Hepatocyte (in vitro differentiated cells): ENCODE measurements at places on chromosomes 13 and 19. TPM values are rescaled to one million over a fixed set of nuclear protein-coding genes. Genes with fewer than 3 reads are reported as not detected.
A peak's percentile ranks its signal among the peaks of the same experiment; 100 is the strongest.

- H3K36me3 ChIP-seq = no peaks in the 10 kb centered on the region
- no peaks in the 10 kb centered on the region for H3K4me1 ChIP-seq
- no peak overlapping the region for H3K4me3 ChIP-seq
- H3K27me3 ChIP-seq = no peaks in the 10 kb centered on the region
Measured at GRCh38 chr13:107466326-107467099, 748.8 kb downstream of the LIG4 start.

- no peaks in the 10 kb centered on the region for H3K36me3 ChIP-seq
- DNase-seq = no peak
- no peak overlapping the region for H3K27ac ChIP-seq
- H3K4me1 ChIP-seq = peaks cover 26% of the 10 kb centered on the region
- H3K27me3 ChIP-seq = peaks cover 6% of the 10 kb centered on the region
Measured at GRCh38 chr13:27038323-27038722, 133.3 kb downstream of the USP12 start.

Gene CLEC4G
- not detected in 2 replicates for polyA plus RNA-seq

Gene DKKL1
- polyA plus RNA-seq = 4.0 and 6.0 TPM in 2 replicates

DNA sequence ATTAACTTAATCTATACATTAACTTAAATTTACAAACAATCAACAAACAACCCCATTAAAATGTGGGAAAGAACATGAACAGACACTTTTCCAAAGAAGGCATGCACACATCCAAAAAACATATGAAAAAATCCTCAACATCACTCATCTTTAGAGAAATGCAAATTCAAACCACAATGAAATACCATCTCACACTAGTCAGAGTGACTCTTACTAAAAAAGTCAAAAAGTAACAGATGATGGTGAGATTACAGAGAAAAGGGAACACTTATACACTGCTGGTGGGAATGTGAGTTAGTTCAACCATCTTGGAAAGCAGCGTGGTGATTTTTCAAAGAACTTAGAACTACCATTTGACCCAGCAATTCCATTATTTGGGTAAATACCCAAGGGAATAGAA is 759.2 kb upstream of the SLITRK1 start:
- no peak overlapping the region for H3K27ac ChIP-seq
- DNase-seq = no peak
- H3K27me3 ChIP-seq = no peaks in the 10 kb centered on the region
- no peak overlapping the region for H3K4me3 ChIP-seq
- no peaks in the 10 kb centered on the region for H3K4me1 ChIP-seq

Gene GPR12
- polyA plus RNA-seq = not detected in 2 replicates

Gene ZNF66
- polyA plus RNA-seq = 4.6 and 5.5 TPM in 2 replicates

GRCh38 chr19:28840891-28841290 is 372.1 kb downstream of the UQCRFS1 start:
- no peak overlapping the region for H3K4me3 ChIP-seq
- no peaks in the 10 kb centered on the region for H3K4me1 ChIP-seq
- DNase-seq = no peak
- no peak overlapping the region for H3K27ac ChIP-seq
- no peaks in the 10 kb centered on the region for H3K27me3 ChIP-seq

- peak overlapping the region; percentile 30 for H3K27ac ChIP-seq
- no peak overlapping the region for H3K4me3 ChIP-seq
- H3K4me1 ChIP-seq = peaks cover 3% of the 10 kb centered on the region
- DNase-seq = no peak
- H3K36me3 ChIP-seq = no peaks in the 10 kb centered on the region
- H3K27me3 ChIP-seq = no peaks in the 10 kb centered on the region
Measured at GRCh38 chr19:8373867-8374813, 10.2 kb downstream of the ANGPTL4 start.

DNA sequence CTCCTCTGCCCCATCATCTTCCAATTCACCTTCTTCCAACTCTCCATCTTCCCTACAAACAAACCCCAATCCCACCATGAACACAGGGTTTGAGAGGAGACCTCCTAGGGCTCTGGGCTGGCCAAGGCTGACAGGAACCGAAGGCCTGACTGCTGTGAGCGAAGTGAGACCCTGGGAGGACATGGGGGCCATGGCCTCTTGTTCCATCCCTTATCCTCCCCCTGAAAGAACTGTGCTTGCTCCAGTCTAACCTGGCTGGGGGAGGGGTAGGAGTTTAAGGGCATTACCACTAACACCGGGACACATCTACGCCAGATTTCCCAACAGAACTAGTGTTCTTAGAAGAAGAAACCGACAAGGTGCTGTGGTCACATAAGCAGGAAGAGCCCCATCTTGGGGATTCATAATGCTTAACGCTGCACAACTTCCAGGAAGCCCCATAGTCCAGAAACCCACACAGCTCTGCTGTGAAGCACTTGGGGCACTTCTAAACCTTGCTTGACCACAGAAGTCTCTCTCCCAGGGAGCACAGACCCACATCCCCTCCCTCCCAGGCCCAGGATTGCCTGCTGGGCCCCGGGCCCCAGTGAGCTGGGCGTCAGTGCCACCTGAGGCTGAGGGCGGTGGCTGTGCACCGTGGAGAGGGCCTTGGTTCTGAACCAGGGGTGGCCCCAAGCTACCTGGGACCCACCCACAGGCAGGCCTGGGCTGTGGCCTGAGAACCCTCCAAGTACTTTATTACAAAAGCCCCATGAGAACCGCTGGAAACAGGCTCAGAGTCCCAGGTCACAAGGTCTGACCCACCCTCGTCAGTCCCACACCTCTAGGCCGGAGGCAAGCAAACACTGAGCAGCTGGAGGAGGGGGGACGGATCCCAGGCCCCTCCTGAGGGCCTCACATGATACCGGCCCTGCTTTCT is 18.8 kb downstream of the ZC3H4 start:
- H3K36me3 ChIP-seq = peaks cover 2% of the 10 kb centered on the region
- peaks cover 61% of the 10 kb centered on the region for H3K4me1 ChIP-seq
- peak overlapping the region; percentile 100 for H3K27ac ChIP-seq
- no peaks in the 10 kb centered on the region for H3K27me3 ChIP-seq

Gene DCLK1
- polyA plus RNA-seq = 0.16 and 0.72 TPM in 2 replicates

DNA sequence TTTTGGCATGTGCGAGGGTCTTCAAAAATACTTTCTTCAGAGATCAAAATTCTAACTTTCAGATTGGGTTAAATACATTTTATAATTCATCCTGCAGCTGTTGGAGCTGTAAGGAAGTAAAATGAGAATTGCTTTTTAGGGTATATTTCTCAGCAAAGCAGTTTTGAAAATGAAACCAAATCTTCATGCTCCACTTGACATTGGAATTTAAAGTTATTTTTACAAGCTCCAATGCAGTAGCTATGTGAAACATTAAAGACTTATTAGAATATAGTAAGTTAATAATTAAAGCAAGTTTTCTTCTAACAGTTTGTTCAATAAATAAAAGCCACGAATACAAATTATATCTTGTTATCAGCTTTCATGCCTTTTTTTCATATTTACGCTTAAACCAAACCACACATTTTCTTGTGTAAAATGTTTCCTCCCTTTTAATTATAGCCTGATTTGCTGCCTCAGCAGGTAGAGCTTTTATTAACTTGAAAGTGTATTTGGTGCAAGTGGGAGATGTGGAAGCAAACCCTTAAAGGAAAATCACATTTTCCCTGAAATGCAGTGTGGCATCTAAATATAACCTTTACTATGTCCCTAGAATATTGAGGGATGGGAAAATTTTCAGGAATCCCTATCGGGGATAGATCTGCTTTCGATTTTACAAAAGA is 12.4 kb upstream of the MICU2 start:
- peaks cover 16% of the 10 kb centered on the region for H3K4me1 ChIP-seq
- no peak for DNase-seq
- H3K4me3 ChIP-seq = no peak overlapping the region
- H3K36me3 ChIP-seq = no peaks in the 10 kb centered on the region
- no peaks in the 10 kb centered on the region for H3K27me3 ChIP-seq

Gene ZNF729
- not detected in 2 replicates for polyA plus RNA-seq

Gene FKRP
- polyA plus RNA-seq = 21.2 and 23.6 TPM in 2 replicates

DNA sequence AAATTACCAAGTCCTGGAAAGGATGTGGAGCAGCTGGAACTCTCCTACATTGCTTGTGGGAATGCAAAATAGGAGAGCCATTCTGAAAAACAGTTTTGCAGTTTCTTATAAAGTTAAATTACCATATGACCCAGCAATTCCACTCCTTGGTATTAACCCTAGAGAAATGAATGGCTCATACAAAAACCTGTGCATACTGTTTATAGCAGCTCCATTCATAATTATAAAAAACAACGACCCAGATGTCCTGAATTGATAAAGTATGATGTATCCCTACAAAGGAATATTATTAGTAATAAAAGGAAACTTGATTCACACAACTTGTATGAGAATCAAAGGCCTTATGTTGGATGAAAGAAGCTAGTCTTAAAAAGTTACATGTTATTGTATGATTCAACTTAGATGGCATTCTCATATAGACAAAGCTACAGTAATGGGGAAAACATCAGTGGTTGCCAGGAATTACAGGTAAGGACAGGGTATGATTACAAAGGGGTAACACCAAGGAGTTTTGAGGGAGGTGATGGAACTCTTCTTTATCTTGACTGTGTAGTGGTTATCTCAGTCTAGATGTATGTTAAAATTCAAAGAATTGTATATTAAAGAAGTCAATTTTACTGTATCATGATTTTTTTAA is 35.4 kb downstream of the GPR180 start:
- H3K36me3 ChIP-seq = no peaks in the 10 kb centered on the region
- no peak overlapping the region for H3K27ac ChIP-seq
- no peaks in the 10 kb centered on the region for H3K27me3 ChIP-seq
- H3K4me3 ChIP-seq = no peak overlapping the region
- DNase-seq = no peak

DNA sequence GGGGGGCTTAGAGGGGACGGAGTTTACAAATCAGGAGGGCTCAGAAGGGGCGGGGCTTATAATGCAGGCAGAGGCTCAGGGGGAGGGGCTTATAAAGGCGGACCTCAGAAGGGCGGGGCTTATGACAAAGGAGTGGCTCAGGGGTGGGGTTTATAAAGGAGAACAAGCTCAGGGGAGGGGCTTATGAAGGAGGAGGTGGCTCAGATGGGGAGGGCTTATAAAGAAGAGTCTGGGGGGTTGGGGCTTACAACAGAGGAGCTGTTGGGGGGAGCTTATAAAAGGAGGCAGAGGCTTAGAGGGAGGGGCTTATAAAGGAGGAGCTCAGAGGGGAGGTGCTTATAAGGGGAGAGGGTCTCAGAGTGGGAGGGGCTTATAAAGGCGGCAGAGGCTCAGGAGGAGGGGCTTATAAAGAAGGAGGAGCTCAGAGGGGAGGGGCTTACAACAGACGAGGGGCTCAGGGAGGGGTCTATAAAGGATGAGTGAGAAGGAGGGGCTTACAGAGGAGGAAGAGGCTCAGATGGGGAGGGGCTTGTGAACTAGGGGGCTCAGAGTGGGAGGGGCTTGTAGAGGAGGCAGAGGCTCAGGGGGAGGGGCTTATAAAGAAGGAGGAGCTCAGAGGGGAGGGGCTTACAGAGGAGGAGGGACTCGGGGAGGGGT is 1.0 kb downstream of the SMIM24 start:
- no peak overlapping the region for H3K4me3 ChIP-seq
- no peaks in the 10 kb centered on the region for H3K27me3 ChIP-seq
- DNase-seq = peak; percentile 62
- H3K4me1 ChIP-seq = peaks cover 6% of the 10 kb centered on the region
- no peaks in the 10 kb centered on the region for H3K36me3 ChIP-seq
- H3K27ac ChIP-seq = no peak overlapping the region

Gene SERP2
- polyA plus RNA-seq = 7.7 and 7.9 TPM in 2 replicates

GRCh38 chr19:53471916-53472315 is 4.4 kb downstream of the ZNF813 start:
- no peak overlapping the region for H3K27ac ChIP-seq
- no peak overlapping the region for H3K4me3 ChIP-seq
- H3K27me3 ChIP-seq = no peaks in the 10 kb centered on the region
- peaks cover 5% of the 10 kb centered on the region for H3K4me1 ChIP-seq

GRCh38 chr13:96314974-96315373 is 225.1 kb downstream of the HS6ST3 start:
- H3K27ac ChIP-seq = no peak overlapping the region
- no peak for DNase-seq
- no peak overlapping the region for H3K4me3 ChIP-seq
- no peaks in the 10 kb centered on the region for H3K27me3 ChIP-seq
- H3K36me3 ChIP-seq = no peaks in the 10 kb centered on the region

DNA sequence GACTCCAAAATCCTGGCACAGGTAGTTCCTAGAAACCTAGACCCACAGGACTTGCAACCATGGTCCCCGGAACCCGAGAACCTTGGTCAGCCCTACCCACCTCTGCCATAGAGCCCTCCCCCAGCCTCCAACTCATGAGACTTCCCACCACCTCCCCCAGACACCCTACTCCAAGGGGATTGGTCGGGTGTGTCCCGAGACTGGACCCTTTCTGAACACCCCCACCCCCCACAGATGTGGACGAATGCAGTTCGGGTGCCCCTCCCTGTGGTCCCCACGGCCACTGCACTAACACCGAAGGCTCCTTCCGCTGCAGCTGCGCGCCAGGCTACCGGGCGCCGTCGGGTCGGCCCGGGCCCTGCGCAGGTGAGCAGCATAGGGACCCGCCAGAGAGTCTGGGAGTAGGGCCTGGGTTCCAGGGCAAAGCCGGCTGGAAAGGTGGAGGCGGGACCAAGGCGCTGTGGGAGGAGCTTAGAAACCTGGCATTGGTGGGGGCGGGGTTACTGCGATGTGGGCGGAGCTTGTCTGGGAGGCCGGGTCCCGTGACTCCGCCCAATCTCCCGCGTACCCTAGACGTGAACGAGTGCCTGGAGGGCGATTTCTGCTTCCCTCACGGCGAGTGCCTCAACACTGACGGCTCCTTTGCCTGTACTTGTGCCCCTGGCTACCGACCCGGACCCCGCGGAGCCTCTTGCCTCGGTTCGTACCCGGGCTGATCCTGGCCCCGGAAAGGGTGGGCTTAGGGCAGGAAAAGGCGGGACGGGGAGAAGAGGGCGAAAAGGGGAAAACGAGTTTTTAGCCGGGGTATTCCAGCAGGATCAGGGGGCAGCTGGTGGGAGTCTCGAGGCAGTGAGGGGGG is 11.9 kb downstream of the LTBP4 start:
- peaks cover 11% of the 10 kb centered on the region for H3K4me1 ChIP-seq
- H3K27me3 ChIP-seq = no peaks in the 10 kb centered on the region
- peak overlapping the region; percentile 31 for H3K4me3 ChIP-seq
- no peaks in the 10 kb centered on the region for H3K36me3 ChIP-seq

DNA sequence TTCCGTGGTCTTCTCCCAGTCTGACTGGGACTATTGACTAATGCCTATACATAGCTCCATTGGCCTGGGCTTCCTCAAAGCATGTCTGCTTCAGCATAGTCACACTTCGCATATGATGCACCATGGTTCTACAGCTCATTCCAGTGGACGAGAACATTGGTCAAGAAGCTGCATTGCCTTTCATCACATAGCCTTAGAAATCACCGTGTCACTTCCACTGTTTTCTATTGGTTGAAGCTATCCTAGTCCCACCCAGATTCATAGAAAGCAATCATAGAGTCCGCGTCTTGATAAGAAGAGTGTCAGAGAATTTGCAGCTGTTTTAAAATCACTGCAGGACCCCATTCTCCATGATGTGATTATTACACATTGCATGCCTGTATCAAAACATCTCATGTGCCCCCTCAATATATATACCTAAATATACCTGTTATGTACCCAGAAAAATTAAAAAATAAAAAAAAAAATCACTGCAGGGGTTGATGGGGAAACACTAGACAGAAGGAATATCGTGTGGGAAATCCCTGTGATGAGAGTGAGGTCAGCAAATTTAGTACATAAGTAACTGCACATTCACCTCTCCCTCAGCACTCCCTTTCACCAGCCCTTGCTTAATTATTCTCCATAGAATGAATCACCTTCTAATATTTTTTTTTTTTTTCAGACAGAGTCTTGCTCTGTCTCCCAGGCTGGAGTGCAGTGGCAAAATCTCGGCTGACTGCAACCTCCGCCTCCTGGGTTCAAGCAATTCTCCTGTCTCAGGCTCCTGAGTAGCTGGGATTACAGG is 2.2 kb upstream of the ARHGAP33 start:
- H3K4me1 ChIP-seq = peaks cover 10% of the 10 kb centered on the region
- H3K27me3 ChIP-seq = no peaks in the 10 kb centered on the region
- H3K4me3 ChIP-seq = no peak overlapping the region
- no peak for DNase-seq
- H3K36me3 ChIP-seq = no peaks in the 10 kb centered on the region
- H3K27ac ChIP-seq = no peak overlapping the region
